ENCODE measurements at places on chromosomes 6 and 20. TPM values are rescaled to one million over a fixed set of nuclear protein-coding genes. Genes with fewer than 3 reads are reported as not detected.

The BTBD3 gene
- 85.4 TPM for total RNA-seq

The OTOR gene
- not detected for total RNA-seq

The E2F1 gene
- total RNA-seq = 9.7 TPM

DNA sequence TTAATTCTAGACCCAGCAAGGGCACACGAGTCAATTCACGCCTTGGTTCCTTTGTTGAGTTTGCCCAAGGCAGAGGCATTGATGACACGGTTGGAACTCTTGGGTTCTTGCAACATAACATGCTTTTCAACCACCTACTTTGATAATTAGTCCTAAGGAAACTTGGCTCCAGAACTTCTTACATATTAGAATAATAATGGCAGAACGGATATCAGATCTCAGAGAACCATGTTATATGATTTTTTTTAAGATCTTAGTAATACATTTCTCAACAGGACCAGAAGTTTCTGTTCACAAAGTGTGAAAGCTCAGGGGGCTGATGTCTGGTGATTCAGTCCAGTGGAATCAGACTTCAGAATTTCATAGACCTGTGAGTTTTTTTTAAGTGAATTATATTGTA is 19.2 kb downstream of the SPTLC3 start:
- no peak for DNase-seq

DNA sequence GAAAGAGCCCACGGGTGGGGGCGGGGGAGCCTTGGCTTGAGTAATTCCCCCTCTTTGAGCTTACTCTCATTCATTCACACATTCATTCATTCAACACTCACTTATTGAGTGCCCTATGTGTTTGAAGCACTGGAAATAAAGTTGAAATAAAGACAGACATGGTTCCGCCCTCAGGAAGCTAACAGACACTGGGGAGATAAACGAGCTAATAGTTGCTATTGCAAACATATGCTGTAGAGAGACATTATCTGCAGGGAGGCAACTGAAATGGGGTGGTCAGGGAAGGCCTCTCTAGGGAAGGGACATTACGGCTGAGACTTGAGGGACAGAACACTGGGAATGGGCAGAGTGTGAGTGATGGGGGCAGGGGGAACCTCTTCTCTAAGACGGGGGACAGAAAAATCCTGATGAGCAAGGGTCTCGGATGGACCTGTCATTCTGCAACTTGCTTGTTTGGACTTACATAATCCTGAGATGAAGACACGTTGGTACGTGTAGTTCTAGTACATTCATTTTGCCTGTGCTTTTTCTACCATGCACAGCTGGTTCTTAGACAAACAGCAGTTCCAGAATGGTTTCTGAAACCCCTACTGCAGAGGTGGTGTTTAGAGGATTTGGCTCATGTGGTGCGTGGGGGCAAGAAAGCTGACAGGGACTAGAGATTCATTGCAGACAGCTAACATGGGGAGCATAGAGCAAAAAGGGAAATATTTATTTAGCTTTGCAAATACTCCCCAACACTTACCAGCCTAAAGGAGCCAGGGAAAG is 71.1 kb upstream of the BLCAP start:
- no peak for DNase-seq

DNA sequence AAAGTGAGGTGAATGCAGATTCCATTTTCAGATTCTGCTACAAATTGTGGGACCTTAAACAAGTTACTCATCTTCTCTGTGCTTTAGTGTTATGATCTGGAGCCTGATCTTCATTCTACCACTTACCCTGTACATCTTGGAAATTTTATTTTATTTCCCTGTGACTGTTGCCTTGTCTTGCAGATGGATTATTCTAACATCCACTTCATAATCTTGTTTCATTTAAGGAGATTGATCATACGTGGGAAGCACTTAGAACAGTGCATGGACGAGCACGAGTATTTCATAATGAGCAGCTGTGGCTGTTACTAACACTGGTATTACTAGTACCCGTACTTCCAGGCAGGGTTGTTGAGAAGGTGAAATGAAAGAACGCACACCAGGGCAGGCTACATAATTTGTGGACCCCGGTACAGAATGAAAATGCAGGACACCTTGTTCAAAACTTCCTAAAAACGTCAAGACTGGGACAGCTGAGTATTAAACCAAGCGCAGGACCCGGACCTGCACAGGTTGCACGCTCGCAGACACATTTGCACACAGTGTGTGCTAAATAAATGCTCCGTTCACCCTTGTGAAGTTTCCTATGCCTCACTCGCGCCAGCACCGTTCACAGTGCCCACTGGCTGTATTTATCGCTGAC is 535 bp upstream of the CCDC170 start:
- DNase-seq = no peak

DNA sequence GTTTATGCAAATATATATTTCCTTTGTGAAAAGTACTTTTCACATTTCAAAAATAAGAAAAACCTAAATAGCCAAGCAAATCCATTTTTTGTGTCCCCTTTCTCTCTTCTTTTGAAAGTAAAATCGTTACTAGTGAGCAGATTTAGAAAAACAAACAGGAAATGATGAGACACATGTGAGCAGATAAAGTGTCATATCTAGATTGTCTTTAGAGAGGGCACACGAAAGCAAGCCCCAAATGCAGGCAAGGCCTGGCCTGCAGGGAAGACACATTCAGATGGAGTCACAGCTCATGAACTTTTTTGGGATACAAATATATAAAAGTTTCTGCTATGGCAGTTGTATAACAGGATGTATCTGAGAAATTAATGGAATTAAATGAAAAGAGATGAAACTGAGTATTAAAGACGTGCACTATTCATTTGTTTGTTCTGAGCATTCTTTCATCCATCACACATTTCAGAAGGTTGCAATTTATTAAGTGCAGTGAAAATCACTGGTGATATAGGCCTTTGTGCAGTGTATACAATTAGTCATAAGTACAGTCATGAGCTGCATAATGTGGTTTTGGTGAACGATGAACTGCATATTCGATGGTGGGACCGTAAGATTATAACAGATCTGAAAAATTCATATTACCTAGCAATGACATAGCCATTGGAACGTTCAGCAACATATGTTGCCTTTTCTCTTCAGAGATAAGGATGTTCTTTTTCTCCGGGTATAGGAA is 101.4 kb downstream of the PACRG start:
- DNase-seq = no peak

- no peak for DNase-seq
Observed at GRCh38 chr6:136790411-136791295, 1.6 kb downstream of the MAP3K5 start.

DNA sequence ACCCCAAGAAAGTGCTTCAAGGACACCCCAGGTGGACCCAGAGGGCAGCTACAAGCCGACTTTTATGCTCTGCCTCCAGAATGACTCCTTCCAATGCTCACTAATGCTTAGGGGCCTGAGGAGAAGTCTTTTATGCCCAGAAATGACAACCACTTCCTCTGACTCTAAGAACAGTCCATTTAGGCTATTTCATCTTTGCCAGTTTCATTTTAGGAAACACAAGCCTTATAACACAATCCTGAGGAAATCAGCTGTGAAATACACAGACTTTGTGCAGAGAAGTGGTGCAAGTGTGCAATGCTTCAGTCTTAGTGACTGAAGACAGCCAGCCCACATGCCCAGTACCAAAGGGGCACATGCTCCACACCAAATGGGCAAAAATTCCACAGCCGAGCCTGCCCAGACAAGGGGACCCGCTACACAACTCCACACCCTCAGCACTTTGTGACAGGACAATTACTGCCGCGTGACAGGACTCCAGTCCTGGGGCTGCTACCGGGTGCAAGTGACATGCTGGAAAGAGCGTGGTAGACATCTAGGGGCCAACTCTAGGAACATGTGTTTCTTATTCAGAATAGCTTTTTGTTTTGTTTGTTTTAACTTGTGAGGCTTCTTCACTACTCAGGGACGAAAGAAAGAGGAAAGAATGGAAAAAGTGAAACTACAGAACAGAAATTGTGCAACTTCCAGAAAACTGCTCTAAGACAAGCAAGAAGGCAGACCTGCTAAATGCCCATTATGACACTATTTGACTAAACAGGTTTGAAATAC is 28.2 kb upstream of the PLAGL1 start:
- peak; percentile 57 for DNase-seq

- DNase-seq = peak; percentile 33
Observed at GRCh38 chr20:34703424-34704176, 544 bp upstream of the TP53INP2 start.

DNA sequence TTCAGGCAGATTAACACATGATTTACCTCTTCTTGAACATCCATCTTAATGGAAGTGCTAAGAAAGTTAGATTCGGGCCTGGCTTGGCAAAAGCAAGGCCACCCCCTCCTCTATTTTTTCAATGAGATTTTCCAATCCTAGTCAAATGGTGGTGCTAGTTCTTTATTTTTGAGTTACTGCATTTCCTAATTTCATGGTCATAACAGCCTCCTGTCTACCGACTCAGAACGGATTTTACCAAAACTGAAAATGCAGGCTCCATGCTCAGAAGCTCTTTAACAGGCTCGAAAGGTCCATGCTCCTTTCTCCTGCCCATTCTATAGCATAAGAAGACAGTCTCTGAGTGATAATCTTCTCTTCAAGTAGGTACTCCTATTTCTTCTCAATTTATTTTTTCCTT is 117.2 kb upstream of the ESR1 start:
- no peak for DNase-seq

All from neural progenitor cell (in vitro differentiated cells).